HuH-7 (cell line): ENCODE measurements at places on chromosomes 1 and 21.

- DNase-seq = no peak
Measured at GRCh38 chr1:156122086-156122485, 7.6 kb downstream of the LMNA start.

- DNase-seq = no peak
Measured at GRCh38 chr1:25799352-25799934, 550 bp upstream of the SELENON start.

DNA sequence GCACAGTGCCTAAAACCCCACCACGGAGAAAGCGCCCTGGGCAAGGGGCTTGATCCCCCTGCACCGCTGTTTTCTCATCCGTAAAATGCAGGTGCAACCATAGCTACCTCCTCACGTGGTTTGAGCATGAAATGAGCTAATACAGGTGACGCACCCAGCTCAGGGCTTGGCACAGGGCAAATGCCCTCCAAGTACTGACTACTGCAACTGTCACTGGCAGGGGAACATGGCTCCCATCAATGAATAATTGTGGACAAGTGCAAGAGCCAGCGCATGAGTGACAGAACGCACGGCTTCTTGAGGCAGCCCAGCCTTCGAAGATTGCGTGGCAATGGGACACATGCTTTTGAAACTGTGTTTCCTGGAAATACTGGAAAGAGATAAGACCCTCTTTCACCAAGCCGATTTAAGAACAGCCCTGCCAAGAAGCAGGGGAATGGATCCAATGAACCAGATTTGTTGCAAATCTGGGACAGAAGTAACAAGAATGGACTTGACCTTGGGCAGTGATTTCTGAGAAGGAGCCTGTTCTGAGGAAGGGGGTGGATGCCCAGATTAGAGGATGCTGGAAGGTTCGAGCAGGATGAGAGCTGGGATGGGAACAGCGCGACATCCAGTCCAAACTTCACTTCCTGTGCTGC is 92.8 kb upstream of the IFFO2 start:
- DNase-seq = no peak

- no peak for DNase-seq
Measured at GRCh38 chr1:167249702-167250101, 29.0 kb downstream of the POU2F1 start.

DNA sequence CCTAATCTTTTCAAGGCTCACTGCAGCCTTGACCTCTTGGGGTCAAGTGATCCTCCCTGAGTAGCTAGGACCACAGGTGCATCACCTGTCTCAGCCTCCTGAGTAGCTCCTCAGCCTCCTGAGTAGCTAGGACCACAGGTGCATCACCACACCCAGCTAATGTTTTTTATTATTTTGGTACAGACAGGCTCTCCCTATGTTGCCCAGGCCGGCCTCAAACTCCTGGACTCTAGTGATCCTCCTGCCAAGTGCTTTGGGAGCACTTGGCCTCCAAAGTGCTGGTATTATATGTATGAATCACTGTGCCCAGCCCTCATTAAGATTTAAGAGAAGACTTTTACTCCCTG is 58.5 kb upstream of the S1PR1 start:
- DNase-seq = no peak
